ENCODE measurements at places on chromosomes 7 and 10. TPM values are rescaled to one million over a fixed set of nuclear protein-coding genes. Genes with fewer than 3 reads are reported as not detected.

The TCERG1L gene
- 0.76 TPM for total RNA-seq

The HMX2 gene
- not detected for total RNA-seq

The ABCC2 gene
- total RNA-seq, result 1.5 TPM

The HTR5A gene
- total RNA-seq, result not detected

The EFCAB10 gene
- total RNA-seq, result not detected

The HABP2 gene
- total RNA-seq, result not detected

The GPR22 gene
- total RNA-seq, result not detected

The MLXIPL gene
- total RNA-seq, result 2.2 TPM

The PTPRN2 gene
- 0.57 TPM for total RNA-seq

The SPDYE2 gene
- total RNA-seq, result not detected

The CASP2 gene
- 10.9 TPM for total RNA-seq

The CYP3A4 gene
- not detected for total RNA-seq

DNA sequence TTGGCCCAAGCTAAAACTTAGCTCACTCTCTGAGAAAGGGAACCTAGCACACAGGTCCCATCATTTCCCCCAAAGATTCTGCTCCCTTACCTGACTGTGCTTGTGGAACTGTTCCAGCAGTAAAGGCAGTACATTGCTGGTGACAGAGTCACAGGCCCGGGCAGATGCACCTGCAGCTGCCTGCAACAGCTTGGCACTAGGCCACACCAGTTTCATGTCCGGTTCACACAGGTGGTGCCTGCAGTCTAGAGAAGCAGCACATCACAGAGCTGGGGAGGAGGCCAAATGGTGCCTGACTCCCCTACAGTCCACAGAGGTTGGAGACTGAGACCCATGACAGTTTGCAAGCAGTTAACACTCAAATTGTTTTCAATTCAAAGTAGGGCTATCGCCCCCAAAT, 22.2 kb downstream of the ZDHHC16 start:
- no peak for DNase-seq

DNA sequence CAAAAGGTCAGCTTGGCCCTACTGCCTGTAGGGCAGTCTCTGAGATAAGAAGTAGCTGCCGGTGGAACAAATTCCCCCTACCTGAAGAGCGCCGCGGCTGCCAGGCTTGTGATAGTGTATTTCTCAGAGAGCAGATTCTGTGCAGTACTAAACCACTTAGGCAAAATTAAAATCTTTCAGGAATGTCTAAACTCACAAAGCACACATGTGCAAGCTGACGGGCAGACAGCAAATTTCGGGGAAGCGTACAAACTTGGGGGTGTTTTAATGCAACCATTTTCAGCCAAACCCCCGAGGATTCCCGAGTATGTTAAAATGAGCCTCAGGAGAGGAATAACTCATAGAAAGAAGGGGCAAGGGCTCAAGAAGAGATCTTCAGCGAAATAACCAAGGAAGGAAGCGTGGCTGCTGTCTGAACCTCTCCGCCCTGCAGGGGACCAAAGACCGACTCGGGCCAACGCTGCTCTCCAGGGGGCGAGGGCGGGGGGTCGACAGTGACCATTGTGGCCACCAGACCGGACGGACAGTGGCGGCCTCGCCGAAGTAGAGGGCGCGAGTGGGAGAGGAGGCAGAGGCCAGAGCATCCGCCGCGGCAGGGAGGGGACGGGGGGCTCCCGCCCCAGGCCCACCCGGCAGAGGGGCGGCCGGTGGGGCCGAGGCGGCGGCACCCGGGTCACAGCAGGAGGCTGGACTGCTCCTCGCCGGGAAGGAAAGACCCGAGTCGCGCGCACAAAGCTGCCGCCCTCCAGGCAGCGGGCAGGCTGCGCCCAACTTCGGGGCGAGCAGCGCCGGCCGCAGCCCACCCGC, 819 bp downstream of the HYCC1 start:
- no peak for DNase-seq

DNA sequence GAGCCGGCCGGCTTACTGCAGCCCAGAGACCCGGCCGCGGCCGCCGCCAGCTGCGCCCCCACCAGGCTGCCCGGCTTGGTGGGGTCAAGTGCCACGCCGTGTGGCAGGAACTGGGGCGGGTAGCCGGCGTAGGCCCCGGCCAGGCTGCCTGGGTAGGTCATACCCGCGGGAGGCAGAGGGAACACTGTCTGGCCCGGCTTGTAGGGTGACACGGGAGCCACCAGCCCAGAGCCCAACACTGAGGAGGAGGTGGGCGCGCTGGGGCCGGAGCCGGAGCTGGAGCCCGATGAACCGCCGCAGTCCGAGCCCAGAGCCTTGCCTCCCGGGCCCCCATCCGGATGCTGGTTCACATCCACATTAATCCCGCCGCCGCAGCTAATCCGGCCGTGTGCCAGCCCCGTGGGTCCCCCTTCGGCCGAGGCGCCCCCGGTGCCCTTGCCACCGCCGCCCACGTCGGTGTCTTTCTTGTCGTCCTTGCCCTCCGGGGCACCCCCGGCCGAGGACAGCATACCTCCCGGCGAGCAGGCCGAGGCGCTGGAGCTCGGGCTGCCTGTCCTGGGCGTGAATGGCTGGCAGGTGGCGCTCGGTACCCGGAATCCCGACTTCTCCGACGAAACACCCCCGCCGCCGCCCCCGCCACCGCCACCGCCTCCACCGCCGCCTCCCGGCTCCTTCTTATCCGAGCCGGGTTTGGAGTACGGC, 2.0 kb downstream of the ZNF503 start:
- no peak for DNase-seq

DNA sequence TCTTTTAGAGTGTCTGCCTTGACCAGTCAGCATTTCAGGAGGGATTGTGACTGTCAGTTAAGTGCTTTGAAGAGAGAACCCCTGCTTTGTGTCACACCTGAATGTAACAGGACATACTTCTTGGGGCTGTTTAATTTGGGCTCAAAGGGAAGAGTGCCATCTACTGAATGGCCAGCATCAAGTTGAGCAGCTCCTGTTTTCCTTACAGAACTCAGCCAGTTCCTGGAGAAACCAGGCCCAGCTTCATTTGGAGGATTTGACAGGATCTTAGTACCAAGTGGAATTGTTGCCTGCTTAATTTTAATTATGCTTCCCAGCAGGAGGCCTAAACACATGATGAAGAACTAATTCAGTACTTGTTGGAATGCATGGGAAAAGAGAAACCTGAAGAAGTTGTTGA, 8.3 kb downstream of the ADD3 start:
- no peak for DNase-seq

DNA sequence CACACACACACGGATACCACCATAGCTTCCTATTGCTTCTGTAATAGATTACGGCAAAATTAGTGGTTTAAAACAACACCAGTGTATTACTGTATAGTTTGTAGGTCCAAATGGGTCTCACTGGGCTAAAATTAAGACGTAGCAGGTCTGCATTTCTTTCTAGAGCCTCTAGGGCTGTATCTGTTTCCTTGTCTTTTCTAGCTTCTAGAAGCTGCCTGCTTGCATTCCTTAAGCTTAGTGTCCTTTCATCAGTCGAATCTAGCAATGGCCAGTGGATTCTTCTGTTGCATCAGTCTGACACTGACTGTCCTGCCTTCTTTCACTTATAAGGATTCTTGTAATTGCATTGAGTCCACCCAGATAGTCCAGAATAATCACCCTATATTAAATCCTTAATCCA, 882.3 kb downstream of the PCDH15 start:
- no peak for DNase-seq

GRCh38 chr10:115049960-115050359, 43.2 kb upstream of the ATRNL1 start:
- no peak for DNase-seq

- no peak for DNase-seq
These were observed 238.9 kb upstream of the CTBP2 start for GRCh38 chr10:125399289-125399688.

GRCh38 chr10:131651674-131652437, 249.0 kb upstream of the PPP2R2D start:
- no peak for DNase-seq

- DNase-seq, result no peak
These were observed 9.3 kb upstream of the OR6V1 start for GRCh38 chr7:143042790-143043271.

DNA sequence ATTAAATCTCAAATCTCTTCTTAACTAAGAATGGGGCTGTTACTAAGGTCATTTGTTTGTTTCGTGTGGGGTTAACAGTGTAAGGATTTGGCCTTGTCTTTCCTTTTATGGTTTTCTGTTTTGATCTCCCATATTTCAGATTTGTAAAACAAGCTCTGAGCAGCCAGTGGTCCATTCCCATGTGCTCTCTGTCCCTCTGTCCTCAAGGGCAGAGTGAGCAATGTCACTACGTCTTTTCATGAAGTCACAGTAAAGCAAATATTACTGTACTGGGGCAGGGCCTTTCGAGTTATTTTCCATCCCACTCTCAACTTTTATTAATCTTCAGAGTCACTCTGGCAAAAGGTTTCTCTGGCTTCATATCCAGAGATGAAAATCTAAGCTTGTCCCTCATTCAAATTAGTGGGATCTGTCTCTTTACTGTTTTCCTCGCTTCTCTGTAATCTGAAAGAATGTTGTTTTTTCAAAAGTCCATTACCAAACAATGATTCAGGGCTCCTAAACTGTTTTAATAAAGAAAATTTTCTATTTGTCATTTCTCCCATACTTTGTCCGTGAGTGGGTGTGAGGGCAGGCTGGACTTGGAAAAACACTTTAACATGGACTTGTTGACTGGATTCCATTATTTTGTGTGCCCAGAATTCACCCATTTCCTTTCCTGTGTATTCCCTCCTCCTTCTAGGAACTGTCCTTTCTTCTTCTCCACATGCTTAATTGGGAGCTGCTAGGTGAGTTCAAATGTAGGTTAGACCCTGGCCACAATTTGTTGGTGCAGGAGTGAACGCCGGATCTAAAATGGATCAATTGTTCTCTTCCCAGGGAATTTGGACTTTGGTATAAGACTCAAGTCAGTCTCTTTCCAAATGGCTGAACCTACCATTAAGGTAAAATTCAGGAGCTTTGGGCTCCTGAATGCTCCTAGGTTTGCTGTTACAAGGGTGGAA, 42.1 kb upstream of the NAMPT start:
- no peak for DNase-seq

DNA sequence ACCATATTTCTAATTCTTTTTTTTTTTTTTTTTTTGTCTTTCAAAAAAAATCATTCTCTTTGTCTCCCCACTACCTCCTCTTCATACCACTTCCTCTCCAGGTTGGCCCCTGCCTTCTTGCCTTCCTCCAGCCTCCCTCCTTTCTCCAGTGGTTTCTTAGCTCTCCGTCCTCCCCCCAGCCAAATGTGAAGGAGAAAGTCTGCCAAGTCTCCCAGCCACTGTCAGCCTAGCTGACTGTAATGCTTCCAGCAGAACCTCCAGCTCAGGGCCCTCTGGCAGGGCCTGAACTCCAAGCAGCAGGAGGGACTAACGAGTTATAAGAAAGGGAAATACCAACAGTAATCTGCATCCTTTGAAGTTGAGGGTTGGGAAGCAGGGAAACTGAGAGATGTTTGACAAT, 35.5 kb upstream of the BICC1 start:
- DNase-seq, result no peak

GRCh38 chr10:76644476-76644875, 993.1 kb downstream of the KCNMA1 start:
- no peak for DNase-seq

- no peak for DNase-seq
These were observed 234.1 kb upstream of the KIAA1217 start for GRCh38 chr10:23974746-23975272.

- DNase-seq, result no peak
These were observed 884 bp downstream of the ICA1 start for GRCh38 chr7:8260871-8261694.

DNA sequence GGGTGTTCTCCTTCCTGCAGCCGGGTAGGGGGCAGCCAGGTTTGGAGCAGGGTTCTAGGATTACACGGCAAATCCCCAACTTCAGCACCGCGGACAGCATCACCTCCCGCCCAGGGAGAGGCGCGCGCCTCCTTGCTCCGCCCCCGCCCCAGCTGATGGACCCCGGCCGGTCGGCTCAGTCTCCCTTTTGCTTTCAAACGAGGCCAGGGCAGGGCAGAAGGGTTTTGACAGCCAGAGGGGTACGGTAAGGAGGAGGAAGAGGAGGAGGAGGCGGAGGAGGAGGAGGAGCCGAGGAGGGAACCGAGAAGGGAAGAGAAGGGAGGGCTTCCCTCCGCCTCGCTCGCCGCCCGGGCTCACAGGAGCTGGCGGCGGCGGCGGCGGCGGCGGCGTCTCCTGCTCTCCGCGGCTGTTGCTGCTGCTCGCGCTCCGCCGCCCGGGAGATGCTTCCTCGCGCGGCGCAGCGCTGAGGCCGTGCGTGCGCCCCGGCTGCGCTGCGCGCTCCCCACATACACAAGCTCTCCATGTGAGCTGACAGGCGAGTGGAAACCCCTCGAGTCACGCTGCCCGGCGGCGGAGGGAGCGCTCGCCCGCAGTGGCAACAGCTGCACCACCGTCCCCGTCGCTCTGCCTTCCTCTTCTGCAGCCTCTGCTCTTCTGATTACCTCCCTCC, 615 bp upstream of the CNTNAP2 start:
- no peak for DNase-seq

GRCh38 chr7:32227746-32228145, 157.5 kb upstream of the PDE1C start:
- DNase-seq, result no peak

DNA sequence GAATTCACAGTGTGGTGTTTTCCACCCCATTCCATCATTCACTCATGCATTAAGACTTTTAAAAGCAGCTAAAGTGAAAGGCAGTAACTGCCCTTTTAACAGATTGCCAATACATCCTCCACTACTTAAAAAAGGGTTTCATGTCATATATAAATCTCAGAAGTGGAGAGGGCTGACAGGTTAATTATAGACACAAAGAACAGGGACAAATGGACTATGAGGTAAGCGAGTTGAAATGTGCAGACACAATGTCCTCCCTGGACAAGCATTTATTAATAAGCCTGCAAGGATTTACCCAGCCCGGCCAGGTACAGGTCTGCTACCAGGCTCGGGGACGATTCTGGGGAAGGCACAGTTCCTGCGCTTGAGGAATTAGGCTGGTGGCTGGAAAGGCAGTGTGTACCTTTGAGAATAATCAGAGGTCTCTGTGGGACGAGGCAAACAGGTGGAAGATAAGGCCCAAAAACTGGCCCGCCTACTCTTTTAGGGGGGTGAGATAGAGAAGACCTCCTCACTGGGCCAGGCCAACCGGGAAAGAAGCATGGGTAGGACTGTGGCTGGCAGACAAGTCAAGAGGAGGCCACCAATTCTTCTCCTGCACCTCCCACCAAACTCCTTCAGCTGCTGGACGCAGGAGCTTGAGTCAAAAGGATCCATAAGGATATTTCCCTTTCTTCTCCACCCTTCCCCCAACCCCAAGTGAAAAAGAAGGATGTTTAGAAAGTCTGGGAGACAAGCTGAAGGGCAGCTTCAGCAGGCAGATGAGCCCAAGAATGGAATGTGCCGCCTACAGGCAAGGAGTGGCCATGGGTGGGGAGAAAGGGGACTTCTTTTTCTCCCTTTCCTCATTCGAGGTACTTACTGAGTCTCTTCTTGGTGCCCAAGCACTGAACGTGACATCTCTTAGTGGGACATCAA, 1.5 kb downstream of the PDLIM1 start:
- no peak for DNase-seq

DNA sequence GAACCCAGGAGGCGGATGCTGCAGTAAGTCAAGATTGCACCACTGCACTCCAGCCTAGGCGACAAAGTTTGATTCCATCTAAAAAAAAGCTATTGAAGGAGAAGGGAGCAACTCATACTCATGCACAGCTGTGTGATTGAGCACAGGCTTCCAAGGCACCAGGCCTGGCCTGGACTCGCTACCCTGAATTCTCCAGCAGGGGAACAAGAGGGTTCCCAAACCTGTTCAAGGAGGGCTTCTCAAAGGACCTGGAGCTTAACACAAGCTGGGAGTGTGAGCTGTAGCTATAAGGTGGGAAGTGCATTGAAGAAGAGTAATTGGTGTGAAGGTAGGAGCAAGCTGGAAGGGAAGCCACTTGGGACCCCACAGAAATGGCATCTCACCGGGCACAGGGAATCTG, 15.1 kb upstream of the DDIT4 start:
- no peak for DNase-seq

- DNase-seq, result no peak
These were observed 325.6 kb downstream of the ZNF716 start for GRCh38 chr7:57775396-57776088.
